ENCODE measurements at places on chromosomes 2 and 18. TPM values are rescaled to one million over a fixed set of nuclear protein-coding genes. Genes with fewer than 3 reads are reported as not detected.

ATP6V1C2 gene
- total RNA-seq, result 0.26 TPM

CHRNG gene
- total RNA-seq, result not detected

NT5C1B gene
- not detected for total RNA-seq

ANO7 gene
- 2.1 TPM for total RNA-seq

PDE11A gene
- 0.40 TPM for total RNA-seq

FAP gene
- 0.08 TPM for total RNA-seq

CCDC195 gene
- total RNA-seq, result not detected

DNER gene
- total RNA-seq, result 9.1 TPM

STARD6 gene
- not detected for total RNA-seq

TRIM43 gene
- 0.05 TPM for total RNA-seq

AMER3 gene
- total RNA-seq, result not detected

PLCL1 gene
- total RNA-seq, result not detected

SLC11A1 gene
- 0.28 TPM for total RNA-seq

E2F6 gene
- 30.5 TPM for total RNA-seq

SLC35F5 gene
- total RNA-seq, result 58.1 TPM

TUBA3D gene
- not detected for total RNA-seq

TUBB8B gene
- not detected for total RNA-seq

SERPINB5 gene
- 0.13 TPM for total RNA-seq

C2orf66 gene
- total RNA-seq, result 0.07 TPM

MXD1 gene
- 2.8 TPM for total RNA-seq

C2orf78 gene
- not detected for total RNA-seq

MC2R gene
- not detected for total RNA-seq

NGEF gene
- 16.8 TPM for total RNA-seq

CACNB4 gene
- 0.10 TPM for total RNA-seq

All from A549 treated with DMSO at 1 μM for 4 hours (cell line).